ENCODE measurements at places on chromosomes 3 and 15.
A peak's percentile ranks its signal among the peaks of the same experiment; 100 is the strongest.

DNA sequence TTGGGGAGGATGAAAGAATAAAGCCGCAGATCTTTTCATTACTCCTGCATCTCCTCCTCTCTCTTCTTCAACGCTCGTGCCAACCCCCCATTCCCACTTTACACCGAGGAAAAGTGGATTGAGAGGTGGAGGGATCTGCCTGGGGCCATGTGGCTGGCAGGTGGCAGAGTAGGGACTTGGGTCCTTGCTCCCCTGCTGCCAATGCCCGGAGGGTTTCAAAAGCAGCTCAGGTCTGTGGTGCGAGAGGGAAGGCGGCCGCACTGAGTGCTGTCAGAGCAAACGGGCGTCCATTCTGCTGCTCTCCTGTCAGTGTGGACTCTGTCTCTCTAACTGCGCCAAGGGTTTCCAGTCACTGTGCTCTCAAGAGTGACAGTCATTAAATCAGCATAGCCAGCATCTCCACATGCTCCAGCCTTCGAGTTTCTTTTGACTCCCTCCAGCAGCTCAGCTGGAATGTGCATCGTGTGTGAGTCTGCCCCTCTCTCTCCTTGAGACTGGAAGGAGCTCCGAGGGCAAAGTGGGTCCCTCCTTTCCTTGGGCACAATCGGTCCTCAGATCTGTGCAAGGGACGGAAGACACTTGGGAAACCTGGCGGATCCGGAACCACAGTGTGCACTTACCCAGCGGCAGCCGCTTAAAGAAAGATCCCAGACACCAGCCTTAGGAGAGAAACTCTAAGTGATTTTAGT, 68.6 kb downstream of the VGLL4 start:
- peak; percentile 30 for DNase-seq

DNA sequence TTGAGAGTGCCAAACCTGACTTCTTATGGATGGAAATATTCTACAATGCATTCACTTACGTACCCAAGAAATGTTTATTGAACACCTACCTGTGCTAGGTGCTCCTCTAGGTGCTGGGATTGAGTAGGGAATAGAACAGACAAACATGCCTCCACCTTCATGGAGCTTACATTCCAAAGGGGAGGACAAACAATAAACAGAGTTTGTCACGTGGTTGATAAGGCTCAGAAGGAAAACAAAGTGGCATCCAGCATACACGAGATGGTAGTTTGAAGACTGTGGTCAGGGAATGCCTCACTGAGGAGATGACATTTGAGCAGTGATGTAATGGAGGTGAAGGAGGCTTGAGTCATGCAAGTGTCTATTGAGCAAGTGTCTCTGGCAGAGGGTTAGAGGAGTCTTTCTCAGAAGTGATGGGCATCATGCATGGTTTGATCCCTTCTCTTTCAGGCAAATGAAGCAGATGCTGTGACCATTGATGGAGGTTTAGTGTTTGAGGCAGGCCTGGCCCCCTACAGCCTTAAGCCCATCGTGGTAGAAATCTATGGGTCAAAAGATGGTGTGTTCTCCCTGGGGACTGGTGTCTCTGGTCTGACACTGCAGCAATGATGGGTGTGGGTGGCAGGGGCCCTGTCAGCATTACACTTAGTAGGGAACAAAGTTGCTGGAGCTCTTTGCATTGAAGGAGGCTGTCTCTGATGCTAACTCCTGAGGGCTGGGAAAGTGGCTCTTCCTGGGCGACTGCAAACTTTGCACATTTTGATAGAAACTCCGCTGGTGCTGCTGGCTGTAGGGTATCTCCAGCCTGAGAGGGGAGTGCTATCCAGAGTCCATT, 29.7 kb upstream of the TOPBP1 start:
- DNase-seq = no peak

DNA sequence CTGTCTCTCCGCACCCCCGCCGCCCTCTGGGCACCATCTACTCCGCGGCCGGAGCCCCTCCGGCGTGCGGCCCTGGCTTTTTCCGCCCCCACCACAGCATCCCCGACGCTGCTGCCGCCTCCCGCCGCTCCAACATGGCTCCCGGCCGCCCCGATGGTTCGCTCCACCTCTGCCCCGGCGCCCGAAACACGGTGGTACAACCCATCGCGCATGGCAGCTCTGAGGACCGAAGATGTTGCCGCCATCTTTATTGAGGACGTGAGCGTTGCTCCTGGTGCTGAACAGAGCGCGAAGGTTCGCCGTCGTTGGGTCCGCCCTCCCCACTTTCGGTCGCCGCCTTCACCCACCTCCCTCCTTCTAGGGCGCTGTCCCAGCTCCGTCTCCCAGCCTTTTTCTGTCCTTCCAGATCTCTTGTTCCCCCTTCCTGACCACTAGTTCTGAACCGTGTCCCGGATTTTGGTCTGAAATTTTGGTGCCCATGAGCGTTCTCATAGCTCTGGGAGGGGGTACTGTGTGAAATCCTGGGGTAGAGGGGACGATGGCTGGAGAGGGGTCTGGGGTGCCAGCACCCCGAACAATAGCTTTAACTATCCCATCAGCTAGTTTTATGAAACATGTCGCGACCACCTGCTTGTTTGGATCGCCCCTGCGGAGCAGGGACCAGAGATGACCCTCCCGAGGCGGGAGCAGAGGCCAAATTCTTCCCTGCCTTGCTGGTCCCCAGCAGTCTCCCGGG, at the start of gene CELSR3:
TSS of gene CELSR3 (minus strand) at position 134 of the 736 bp plus-strand sequence. CDS start 252 bp downstream, outside the sequence.
- peak; percentile 78 for DNase-seq

GRCh38 chr3:149247929-149248691, 26.5 kb upstream of the CP start:
- no peak for DNase-seq

DNA sequence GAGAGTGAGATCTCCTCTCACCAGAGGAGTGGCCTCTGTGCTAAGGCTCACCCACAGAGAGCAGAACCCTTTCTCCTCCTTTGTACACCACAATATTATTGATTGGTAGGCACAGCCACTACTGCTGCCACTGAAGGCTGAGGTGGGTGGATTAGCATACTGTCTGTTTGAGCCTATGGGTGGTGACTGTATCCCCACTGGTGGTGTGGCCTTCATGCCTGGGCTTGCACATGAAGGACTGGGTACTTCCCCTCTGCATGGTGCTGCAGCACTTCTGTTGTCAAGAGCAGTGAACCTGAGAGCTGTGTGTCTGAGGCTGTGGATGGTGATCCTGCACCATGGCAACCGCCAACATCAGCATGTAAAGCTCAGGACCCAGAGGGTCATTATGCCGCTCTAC, 35.7 kb upstream of the NECTIN3 start:
- DNase-seq = no peak

DNA sequence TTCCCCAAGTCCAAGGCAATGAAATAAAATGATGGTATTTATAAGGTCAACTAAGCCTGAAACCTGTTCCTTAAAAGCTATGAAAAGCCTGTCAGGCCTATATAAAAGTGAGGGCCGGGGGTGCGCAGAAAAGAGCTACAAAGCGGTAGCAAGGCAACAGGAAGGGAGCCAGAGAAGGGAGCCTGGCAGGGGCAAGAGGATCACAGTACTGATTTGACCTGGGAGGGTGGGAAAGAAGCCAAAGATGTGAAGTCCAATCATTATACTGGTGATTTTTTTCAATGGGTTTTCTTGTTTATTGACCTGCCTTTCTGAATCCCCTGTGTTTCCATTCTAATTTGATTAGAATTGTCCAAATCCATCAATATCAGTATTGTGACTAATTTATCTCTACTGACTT, 64.3 kb upstream of the STT3B start:
- DNase-seq = no peak

DNA sequence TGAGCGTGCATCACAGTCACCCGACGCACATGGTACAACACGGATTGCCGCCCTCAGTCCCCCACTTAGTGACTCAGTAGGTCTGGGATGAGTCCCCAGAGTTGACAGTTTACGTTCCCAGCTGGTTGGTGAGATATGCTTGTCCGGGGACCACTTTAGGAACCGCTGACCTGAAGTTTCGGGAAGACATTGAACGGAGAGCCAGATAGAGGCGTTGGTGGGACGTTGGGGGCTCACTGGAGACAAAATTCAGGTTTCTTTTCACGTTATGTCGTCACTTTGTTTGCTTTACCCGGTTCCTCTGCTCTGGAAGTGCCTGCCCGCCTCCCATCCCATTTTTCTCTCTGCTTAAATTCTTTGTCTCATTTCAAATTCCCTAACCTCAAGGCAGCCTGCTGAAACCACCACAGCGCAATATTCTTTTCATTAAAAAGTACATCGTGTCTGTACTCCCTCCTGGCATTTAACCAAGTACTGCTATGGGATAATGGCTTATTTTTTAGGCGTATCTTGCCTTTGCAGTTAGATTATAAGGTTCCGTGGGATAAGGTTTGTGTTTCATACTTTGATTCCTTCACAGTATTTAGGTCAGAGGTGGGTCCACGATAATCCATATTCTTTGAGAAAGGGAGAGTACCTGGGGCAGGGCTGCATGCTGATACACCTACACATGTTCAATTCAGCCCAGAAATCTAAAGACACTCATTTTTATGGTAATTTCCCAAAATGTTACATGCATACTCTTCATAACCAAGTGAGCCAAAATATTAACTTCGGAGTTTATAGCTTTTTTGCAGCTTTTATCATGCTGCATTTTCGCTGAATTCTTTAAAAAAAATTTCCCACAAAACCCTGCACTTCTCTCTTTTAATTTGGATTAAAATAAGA, 921 bp downstream of the LMLN start:
- no peak for DNase-seq

- no peak for DNase-seq
These were observed 260.1 kb upstream of the PLSCR5 start for GRCh38 chr3:146865175-146865755.
